ENCODE measurements at places on chromosomes 5 and 9.

- DNase-seq: no peak
Measured at GRCh38 chr9:15300218-15300617, 6.8 kb downstream of the TTC39B start.

DNA sequence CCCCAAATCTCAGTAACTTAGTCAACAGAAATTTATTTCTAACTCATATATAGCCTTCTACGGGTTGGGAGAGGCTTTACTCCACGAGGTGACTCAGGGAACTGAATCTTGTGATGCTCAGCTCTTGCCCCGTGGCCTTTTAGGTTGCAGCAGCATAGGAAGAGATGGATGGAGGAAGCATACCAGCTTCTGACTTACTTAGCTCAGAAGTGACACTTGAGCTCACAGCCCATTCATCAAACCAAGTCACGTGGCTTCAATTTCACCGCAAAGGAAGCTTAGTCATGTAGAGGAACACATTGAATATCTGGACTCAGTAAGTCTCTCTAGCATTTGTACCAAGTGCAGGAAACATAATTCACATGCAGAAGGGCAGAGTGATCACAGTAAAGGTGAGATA, 124.1 kb upstream of the KCNN2 start:
- DNase-seq: no peak

GRCh38 chr9:128159522-128159783, 612 bp upstream of the BBLN start:
- DNase-seq: no peak

DNA sequence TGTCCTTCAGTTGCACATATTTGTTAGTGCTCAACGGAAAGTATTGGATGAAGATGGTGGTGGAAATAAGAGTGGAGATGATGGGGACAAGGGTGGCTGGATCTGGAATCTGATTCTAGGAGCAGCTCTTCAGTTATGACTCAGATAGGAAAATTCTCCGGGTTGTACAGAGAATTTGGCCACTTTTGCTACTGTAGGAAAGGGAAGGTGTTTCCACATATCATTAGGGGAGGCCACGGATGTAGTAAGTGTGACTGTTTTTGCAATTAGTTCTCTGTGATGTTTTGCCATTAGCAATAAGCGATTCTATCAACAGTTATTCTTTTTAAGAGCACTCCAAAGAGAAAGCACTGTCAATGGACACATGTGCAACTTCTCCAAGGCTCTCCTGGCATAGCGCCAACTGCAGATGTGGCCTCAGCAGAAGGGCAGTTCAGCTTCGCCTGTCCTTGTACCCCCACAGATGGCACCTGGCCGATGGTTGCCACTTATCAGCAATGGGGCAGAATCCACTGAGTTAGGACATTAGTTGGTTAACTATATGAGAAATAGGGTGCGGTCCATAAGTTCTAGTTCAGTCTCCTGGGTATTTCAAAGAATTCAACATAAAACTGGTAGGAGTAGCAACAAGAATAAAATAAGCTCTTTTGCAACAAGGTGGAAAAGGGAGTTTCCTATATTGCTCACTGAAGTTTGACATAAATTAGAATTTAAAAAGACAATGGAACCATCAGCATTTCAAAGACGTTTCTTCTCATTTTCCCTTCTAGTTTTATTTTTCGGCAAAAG, 96.3 kb downstream of the ARSB start:
- DNase-seq: no peak

DNA sequence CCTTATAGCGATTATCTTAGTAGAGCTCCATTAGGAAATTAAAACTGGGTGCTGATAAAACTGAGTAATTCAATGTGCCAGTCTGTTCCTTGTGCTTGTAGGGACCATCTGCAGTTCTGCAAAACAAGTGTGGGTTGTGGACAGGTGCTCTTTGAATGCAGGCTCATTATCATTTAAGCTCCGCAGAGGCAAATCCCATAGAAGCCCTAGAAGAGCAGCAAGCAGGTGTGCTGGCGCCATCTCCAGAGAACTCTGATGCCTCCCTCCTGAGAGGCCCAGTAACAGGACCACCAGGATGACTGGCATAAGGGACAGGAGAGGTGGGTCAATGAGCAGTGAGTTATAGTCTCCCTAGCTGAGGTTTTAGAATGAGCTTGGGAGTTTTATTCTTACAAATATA, 1342.4 kb upstream of the DMAC1 start:
- no peak for DNase-seq

DNA sequence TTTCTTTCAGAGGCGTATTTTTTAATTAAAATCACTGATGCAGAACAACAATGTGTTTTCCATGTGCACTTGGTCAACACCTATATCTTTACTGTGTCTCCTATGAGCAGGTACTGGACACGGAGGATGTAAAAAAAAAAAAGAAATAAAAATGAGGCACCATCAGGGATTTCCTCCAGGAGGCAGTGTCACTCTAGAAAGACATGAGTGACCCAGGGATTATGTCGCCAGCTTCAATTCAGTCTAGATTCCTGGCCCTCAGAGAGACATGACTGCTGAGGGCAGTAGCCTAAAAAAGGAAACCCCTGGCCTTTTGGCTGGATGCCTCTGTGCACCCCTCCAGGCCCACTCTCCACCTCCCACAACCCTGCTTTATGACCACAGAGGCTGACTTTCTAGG, 18.3 kb upstream of the IL33 start:
- no peak for DNase-seq
